ENCODE measurements at places on chromosomes 3 and 15.
A peak's percentile ranks its signal among the peaks of the same experiment; 100 is the strongest.

DNA sequence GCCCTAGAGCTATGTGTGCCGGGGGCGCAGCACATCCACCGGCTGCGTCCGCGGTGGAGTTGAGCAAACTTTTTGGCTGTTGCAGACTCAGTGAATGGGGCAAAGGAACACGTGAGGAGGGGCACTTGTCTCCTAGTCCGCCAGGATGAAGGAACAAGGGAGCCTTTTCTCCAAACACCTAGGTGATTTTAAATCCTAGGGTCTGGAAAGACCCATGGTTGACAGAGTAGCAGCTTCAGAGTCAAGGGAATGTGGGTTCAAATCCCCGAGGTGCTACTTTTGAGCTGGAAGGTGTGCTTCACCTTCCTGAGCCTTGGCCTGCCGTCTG lies 648 bp downstream of the ACAN start:
- no peak for DNase-seq

- DNase-seq, result no peak
Measured at GRCh38 chr3:38823722-38824121, 7.7 kb upstream of the SCN10A start.

- DNase-seq, result no peak
Measured at GRCh38 chr15:48478581-48478980, 147.4 kb downstream of the DUT start.

DNA sequence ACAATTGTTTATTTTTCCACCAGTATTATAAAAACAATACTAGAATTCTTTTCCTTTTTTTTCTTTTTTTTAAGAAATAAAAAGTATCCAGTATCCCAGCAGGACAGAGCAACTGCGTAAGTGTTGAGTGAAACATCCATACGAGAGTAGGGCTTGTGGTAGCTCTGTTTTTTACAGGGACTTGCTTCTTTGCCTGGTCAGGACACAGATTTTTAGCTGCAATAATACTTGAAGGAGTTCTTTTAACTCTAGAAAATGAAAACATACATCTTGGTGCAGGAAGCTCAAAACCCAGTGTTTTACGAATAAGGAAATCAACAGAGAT lies 297.7 kb upstream of the NR2E3 start:
- no peak for DNase-seq

- no peak for DNase-seq
Measured at GRCh38 chr3:12490547-12490946, 6.3 kb downstream of the TSEN2 start.

DNA sequence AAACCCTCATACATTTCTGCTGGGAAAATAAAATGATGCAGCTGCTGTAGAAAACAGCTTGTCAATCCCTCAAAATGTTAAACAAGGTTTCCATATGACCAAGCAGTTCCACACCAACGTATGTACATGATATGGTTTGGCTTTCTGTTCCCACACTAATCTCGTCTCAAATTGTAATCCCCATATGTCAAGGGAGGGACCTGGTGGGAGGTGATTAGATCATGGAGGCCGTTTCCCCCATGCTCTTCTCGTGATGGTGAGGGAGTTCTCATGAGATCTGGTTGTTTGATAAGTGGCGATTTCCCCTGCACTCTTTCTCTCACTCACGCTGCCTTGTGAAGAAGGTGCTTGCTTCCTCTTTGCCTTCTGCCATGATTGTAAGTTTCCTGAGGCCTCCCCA lies 100.6 kb upstream of the SLC24A5 start:
- no peak for DNase-seq

- DNase-seq, result peak; percentile 43
Measured at GRCh38 chr3:186930641-186931531, 560 bp downstream of the ST6GAL1 start.

- no peak for DNase-seq
Measured at GRCh38 chr3:112409041-112409440, 76.1 kb downstream of the CD200 start.

- DNase-seq, result no peak
Measured at GRCh38 chr15:41873711-41874110, 20.1 kb downstream of the SPTBN5 start.

DNA sequence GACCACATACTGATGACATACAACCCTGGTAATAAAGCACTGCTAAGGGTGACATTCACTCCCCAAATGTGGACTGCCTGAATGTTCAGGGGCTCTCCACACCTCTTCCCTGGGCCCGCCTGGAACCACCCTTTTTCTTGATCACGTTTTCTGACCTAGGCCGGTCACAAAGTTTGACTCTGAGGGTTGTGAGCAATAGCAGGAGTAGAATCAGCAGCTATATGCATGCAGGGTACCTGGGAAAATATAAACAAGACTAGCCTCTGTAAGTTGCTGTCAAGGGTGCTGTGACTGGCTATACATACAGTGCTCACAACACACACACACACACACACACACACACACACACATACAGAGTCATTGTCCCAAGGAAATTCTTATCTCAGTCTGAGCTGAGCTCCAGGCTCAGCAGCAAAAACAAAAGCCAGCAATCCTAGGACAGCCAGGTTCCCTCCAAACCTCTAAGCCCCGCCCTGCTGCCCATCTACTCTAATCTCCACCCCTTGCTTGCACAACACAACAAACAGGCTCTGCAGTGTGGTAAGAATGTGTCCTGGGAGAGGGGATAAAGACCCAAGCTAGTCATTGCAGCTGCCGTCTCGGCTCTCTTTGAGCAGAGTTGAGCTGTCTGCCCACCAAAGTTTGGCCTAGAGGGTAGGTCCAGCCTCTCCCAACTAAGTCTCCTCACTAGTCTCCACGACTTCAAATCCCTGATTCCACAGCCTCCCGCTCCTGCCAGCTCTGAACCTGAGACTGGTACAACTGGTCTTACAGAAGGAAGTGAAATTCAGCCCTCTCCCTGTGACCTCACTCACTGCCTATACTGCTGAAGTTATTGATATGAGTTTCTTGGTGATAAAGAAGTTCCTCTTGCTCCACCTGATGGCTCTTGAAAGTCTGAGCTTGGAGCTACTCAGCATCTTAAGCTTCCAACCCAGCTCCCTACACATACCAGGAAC lies 2.2 kb downstream of the BMF start:
- DNase-seq, result no peak
